ENCODE measurements at places on chromosomes 2 and 18.

DNA sequence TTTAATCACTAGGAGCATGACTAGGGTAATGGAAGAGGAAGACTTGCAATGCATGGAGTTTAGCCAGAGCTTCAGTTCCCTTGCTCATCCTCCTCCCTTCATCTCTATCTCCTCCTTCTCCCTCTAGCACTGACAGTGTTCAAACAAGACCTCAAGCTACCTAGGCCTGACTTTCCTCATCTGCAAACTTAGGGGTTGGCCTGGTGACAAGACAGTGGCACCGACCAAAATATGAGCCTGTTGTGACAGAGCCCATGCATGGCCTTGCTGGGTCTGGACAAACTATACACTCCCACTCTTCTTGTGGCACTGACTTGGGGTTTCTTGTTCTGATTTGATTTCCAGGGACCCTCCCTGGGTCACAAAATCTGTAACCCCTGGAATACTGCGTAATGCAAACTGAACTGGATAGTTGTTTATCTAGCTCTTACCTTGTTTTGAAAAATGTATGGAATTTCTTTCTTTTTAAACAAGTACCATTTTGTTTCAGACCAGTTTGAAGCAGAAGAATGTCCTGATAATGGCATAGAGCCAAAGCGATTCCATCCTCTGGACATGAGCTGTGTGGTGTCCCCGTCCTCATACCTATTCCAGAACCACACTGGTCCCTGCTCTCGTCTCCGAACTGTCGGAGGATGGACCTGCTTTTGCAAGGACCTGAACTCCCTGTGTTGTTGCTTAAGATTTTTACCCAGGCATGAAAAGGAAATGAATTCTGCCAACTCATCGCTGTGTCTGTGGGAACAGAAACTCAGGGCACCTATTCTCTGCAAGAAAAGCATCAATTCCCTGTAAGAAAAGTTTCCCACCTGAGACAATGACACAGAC is 33.4 kb upstream of the PPP4R1 start:
- DNase-seq = no peak

DNA sequence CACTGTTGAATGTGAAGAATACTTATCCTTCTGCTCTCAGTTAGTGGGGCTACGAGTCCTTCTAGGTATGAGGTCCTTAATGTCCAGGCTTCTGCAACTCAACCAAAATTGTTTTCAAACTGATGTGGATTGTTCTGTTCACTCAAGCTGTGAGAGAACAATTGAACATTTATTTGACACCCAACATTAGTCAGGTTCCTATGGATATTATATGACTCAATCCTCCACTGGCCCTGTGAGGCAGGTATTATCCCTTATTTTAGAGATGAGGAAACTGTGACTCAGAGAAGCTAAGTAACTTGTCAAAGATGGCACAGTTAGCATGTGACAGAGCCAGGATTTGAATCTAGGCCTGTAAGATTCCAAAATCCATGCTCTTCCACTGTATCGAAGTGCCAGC is 1.2 kb upstream of the LYG2 start:
- no peak for DNase-seq

DNA sequence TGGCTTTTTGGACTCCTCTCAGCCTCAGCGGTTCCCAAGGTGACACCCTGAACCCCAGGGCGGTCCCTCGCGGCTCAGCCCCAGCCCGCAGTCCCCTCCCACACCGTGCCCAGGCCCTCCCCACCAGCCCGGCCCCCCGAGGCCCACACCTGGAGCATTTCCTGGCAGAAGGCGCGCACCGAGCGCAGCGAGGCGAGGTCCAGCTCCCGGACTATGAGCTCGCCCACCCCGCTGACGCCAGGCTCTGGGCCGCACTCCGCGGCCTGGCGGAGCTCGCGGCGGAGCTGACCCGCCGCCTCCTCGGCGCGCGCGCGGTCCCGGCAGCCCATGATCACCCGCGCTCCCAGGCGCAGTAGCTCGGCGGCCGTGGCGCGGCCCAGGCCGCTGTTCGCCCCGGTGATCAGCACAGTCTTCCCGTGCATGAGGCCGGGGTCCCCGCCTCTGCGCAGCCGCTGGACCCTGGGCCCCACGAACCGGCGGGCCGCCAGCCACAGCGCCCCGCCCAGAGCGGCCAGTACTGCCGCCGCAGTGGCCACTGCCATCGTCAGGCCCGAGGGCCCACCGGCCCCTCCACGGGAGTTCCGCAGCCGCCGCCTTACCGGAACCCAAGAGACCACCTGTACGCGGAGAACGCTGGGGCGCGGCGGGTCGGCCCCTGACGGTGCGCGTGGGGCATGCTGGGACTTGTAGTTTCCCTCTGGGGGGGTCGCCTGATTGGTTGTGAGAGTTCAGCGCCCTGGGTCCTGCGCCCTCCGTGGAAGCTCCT is at the start of gene RDH14:
TSS of gene RDH14 (minus strand) at position 623 of the 766 bp plus-strand sequence. CDS start at position 542, 81 bp downstream.
- peak; percentile 91 for DNase-seq

- no peak for DNase-seq
These were observed 31.2 kb downstream of the PTPN18 start for GRCh38 chr2:130387071-130387400.

DNA sequence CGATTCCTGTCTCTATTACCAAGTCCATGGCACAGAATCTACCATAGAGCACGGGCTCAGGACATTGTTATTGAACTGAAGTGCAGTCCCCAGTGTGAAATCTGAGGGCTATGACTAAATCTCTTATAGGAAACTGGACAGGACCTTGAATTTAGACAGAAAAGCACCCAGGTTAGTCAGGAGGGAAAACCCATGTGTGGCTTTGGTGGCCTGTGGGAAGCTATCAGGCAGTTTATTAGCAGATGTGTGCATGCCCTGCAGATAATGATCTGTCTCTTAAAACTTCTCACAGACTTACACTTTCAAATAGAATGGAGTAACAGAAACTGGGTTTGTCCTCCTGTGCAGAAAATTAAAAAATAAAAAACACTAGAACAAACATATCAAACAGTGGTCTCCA is 610.0 kb upstream of the RAB6C start:
- DNase-seq = no peak

- DNase-seq = no peak
These were observed 3.5 kb downstream of the DQX1 start for GRCh38 chr2:74522516-74522915.

- DNase-seq = no peak
These were observed 362.6 kb upstream of the TFPI start for GRCh38 chr2:187916799-187917198.

DNA sequence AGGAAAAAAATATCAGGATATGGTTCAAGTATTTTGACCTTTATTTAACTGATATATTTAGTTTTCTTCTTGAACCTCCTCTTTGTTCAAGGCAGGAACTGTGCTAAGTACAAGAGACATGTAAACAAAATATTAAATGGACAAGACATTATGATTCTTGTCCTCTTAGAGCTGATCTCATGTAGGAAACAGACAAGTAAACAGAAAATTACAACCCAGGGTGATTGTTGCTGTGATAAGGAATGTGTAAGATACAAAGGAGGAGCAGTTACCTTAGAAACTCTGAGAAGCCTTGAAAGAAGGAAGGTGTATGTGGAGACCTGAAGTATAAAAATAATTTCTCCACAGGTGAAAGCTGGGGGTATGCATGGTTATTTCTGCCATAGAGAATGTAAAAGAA is 12.9 kb downstream of the RBM45 start:
- no peak for DNase-seq

- DNase-seq = no peak
These were observed 168.1 kb downstream of the AFF3 start for GRCh38 chr2:99974275-99974674.

- DNase-seq = no peak
These were observed 206.5 kb upstream of the CTAGE1 start for GRCh38 chr18:22624176-22624575.

DNA sequence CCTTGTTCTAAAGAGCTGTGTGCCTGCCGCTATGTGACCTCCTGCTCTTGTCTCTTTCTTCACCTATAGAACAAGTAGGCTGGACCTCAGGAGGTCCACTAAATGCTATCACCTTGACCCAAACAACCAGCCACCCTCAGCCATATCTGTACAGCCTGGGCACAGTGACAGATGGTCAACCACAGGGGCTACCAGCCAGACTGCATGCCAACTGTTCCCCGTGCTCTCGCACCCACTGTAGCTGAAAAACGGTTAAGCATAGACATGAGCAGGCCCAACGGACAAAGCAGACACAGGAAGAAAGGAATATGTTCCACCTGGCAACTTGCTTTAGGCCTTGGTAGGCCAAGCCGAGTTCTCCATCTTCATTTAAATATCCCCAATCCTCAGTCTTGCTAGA is 43.2 kb upstream of the ACAA2 start:
- DNase-seq = no peak

- no peak for DNase-seq
These were observed 103.7 kb upstream of the UGP2 start for GRCh38 chr2:63738019-63738418.

Data from naive thymus-derived CD4-positive, alpha-beta T cell (primary cell).